ENCODE measurements at places on chromosomes 7 and 10.

- H3K4me3 ChIP-seq = no peak overlapping the region
- no peaks in the 10 kb centered on the region for H3K27me3 ChIP-seq
- no peak overlapping the region for H3K27ac ChIP-seq
- no peaks in the 10 kb centered on the region for H3K36me3 ChIP-seq
- H3K4me1 ChIP-seq = no peaks in the 10 kb centered on the region
Measured at GRCh38 chr7:55884321-55884720, 2.9 kb upstream of the ZNF713 start.

DNA sequence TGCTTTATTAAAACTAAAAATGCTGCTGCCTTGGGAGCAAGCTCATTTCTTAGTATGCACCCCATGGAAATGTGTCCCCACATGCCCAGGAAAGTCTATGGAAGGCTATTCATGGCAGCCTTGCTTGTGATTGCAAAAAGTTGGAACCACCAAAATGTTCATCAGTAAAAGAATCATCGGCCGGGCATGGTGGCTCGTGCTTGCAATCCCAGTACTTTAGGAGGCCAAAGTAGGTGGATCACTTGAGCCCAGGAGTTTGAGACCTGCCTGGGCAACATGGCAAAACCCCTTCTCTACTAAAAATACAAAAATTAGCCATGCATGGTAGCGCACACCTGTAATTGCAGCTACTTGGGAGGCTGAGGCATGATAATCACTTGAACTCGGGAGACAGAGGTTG lies 79.8 kb downstream of the ARHGAP22 start:
- H3K27ac ChIP-seq = no peak overlapping the region
- peaks cover 4% of the 10 kb centered on the region for H3K27me3 ChIP-seq
- H3K4me1 ChIP-seq = no peaks in the 10 kb centered on the region
- H3K36me3 ChIP-seq = no peaks in the 10 kb centered on the region

- DNase-seq = no peak
- H3K27me3 ChIP-seq = no peaks in the 10 kb centered on the region
- H3K4me1 ChIP-seq = no peaks in the 10 kb centered on the region
- no peaks in the 10 kb centered on the region for H3K36me3 ChIP-seq
- no peak overlapping the region for H3K27ac ChIP-seq
- H3K4me3 ChIP-seq = no peak overlapping the region
Measured at GRCh38 chr7:85196696-85197095, 9.8 kb upstream of the SEMA3D start.

- H3K36me3 ChIP-seq = peaks cover 4% of the 10 kb centered on the region
- peak overlapping the region; percentile 49 for H3K27ac ChIP-seq
- peaks cover 16% of the 10 kb centered on the region for H3K4me1 ChIP-seq
- no peak overlapping the region for H3K4me3 ChIP-seq
- no peaks in the 10 kb centered on the region for H3K27me3 ChIP-seq
Measured at GRCh38 chr10:873020-873419, 58.5 kb downstream of the LARP4B start.

DNA sequence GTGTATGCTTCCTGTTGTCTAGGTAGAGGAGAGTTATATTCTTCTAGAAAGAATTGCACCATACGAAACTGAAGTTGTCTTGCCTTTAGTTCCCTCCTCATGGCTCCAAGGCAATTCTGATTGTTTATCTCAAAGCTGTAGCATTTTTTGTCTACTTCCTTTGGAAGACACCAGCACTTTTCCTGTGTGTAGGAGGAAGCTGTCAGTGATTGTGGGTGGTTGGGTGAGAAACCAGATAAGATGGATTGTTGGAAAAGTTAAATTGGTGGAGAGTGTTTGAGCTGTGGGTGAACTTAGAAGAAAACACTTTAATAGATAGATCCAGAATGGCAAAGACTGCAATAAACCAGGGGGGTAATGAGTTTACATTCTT lies 12.1 kb upstream of the CSTF2T start:
- DNase-seq = no peak
- no peaks in the 10 kb centered on the region for H3K27me3 ChIP-seq
- no peak overlapping the region for H3K27ac ChIP-seq
- H3K4me1 ChIP-seq = peaks cover 3% of the 10 kb centered on the region

- no peak overlapping the region for H3K27ac ChIP-seq
- no peak overlapping the region for H3K4me3 ChIP-seq
- H3K36me3 ChIP-seq = no peaks in the 10 kb centered on the region
- no peak for DNase-seq
Measured at GRCh38 chr10:123145542-123146012, 2.4 kb upstream of the HMX2 start.

GRCh38 chr7:8217200-8218068 lies 44.5 kb downstream of the ICA1 start:
- no peak overlapping the region for H3K4me3 ChIP-seq
- H3K36me3 ChIP-seq = no peaks in the 10 kb centered on the region
- H3K27me3 ChIP-seq = no peaks in the 10 kb centered on the region
- peak; percentile 79 for DNase-seq
- H3K27ac ChIP-seq = no peak overlapping the region

DNA sequence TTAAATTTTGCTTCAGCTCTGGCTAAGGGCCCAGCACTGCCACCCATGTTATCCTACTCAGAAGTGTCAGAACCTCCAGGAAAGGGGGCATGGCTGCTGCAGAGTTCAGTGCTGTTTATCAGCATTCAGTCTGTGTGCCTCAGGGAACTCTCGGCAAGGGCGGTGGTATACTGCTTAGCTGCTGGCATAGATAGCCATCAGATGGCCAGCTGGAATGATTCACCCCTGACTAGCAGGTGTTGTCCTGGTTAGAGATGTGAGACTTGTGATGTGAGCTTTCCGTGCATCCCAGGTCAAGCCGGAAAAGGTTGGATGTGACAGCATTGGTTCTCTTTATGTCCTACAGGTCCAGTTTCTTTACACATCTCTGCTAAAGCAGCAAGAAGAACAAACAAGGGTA lies 22.1 kb downstream of the CEP55 start:
- peaks cover 6% of the 10 kb centered on the region for H3K36me3 ChIP-seq
- DNase-seq = no peak
- no peak overlapping the region for H3K27ac ChIP-seq
- no peak overlapping the region for H3K4me3 ChIP-seq

DNA sequence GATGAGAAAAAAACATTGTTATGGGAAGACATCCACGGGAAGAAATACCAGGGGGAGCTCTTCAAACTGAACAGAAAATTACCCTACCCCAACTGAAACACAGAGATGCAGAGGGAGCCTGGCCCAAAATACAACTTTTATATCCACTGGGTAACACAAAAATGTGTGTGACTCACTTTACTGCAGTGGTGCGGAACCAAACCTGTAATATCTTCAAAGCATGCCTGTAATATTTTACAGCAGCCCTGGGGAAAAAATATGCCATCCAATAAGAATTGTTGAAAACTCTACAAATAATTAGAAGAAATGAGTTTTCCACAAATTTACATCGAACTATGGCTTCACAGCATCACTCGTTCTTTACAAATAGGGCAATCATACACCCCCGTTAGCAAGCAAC lies 49.8 kb upstream of the SRRM3 start:
- no peaks in the 10 kb centered on the region for H3K27me3 ChIP-seq
- no peak overlapping the region for H3K4me3 ChIP-seq
- DNase-seq = no peak
- H3K36me3 ChIP-seq = no peaks in the 10 kb centered on the region

DNA sequence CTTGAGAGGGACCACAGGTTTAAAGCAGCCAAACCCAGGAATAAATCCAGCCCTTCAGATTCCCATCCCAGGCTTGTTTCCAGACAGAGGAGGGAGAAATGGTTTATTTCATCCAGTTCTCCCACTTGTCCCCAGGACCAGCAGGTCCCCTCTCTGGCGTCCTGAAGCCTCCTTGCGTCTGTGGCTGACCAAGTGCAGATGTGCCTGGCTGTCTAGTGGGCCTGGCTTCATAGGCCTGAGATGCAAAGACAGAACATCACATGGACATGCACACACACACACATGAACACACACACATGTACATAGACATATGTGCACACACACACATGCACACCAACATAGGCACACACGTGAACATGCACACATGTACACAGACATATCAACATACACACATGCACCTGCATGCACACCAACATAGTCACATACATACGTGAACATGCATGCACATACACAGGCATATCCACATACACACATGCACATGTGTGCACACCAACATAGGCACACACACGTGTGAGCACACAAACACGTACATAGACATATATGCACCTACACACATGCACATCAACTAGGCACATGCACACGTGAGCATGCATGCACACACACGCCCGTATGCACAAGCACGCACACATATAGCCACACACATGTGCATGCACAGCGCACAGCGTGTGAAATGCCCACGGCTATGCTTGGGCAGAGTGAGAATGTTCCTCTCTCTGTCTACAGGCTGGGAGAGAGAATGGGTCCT lies 10.7 kb downstream of the FOXL3 start:
- no peaks in the 10 kb centered on the region for H3K36me3 ChIP-seq
- no peak for DNase-seq
- no peak overlapping the region for H3K27ac ChIP-seq
- peaks cover 3% of the 10 kb centered on the region for H3K27me3 ChIP-seq
- H3K4me3 ChIP-seq = no peak overlapping the region

DNA sequence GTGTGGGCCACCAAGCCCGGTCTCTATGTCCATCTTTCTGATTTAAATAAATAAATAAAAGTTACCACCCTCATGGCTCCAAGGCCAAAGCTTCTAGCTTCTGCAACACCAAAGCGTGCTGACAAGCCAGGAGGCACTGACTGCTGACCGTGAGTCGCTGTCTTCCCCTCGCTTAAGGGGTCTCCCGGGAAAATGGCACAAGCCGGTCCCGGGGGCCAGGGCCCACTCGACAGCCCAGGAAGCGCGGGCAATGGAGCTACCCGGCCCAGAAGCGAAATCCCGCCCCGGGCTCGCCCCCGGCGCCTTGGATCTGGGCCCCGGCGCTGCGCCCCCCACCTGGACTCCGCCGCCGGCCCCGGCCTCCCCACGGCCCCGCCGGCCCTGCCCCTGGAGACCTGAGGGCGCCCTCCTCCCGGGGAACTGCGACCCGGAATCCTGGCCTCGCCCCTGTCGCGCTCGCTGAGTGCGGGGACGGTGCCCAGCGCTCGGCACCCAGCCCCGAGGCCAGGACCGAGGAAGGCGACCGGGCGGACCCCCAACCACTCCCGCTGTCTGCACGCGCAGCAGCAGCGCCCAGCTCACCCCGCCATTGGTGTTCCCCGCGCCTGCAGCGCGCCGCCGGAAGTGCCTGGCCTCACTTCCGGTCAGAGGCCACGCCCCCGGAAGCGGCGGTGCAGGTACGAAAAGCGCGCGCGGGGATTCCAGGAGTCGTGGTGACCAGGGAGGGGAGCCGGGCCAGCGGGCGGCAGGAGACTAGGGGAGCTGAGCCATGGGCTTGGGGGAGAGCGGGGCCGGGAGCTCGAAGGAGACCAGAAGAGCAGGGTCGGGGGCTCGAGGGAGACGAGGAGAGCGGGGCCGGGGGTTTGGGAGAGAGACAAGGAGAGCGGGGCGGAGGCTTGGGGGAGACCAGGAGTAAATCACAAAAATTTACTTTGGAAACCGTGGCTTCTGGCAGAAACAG lies at the start of the genes MRM2 and NUDT1:
Gene MRM2, minus strand, starts transcription at position 626 of the 961 bp plus-strand sequence. Its CDS starts 36 bp downstream, at position 590.
Gene NUDT1, plus strand, starts transcription at position 647 of the 961 bp plus-strand sequence. CDS start 2,349 bp downstream, outside the sequence.
- peak within 1 kb of the TSS; percentile 83 for H3K4me3 ChIP-seq
- H3K4me1 ChIP-seq = peaks cover 4% of the 10 kb centered on the region
- H3K36me3 ChIP-seq = peaks cover 12% of the 10 kb centered on the region
- peak; percentile 95 for DNase-seq
- peak within 1 kb of the TSS; percentile 73 for H3K27ac ChIP-seq

- DNase-seq = no peak
- H3K4me1 ChIP-seq = no peaks in the 10 kb centered on the region
- no peaks in the 10 kb centered on the region for H3K27me3 ChIP-seq
Measured at GRCh38 chr7:15625466-15625865, 61.0 kb downstream of the MEOX2 start.

GRCh38 chr7:129571201-129571600 lies 40.3 kb upstream of the NRF1 start:
- H3K4me1 ChIP-seq = no peaks in the 10 kb centered on the region
- no peak overlapping the region for H3K27ac ChIP-seq
- DNase-seq = no peak
- H3K4me3 ChIP-seq = no peak overlapping the region
- H3K27me3 ChIP-seq = no peaks in the 10 kb centered on the region

DNA sequence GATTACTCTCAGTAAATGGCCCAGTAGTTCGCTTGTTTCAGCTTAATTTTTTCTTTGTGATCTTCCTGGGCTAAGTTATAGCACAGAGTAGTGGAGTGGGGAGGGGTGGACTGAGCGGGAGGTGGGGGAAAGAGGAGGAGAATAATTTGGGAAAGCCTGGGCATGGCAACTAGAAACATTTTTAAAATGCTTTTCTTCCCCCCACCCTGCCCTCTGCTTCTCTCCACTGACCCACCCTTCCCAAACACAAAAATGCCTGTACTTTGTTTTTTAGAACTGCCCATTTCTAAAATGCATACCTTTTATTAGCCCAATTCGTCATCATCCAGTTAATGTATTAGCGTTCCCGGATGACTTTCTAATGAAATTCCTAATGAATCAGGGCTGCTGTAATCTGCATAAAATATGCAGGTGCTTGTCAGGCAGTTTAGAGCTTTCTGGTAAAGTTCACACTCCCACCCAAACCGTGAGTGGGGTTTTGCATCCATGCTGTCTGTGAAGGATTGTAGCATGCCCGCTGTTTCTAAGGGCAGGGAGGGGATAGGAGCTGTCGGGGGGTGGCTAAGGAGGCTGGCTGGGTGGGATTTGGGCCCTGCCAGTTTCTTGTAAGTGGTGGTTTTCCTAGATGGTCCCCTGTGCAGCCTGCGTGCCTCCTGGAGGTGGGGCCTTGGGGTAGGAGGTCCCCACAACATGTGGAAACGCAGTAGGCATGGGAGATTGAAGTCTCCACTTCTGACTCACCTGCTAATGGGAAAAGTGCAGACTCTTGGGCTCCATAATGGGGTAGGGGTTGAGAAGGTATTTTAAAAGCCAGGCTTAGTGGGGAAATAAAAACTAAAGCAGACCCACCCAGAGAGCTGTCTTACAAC lies 190.3 kb downstream of the TCF7L2 start:
- peaks cover 10% of the 10 kb centered on the region for H3K4me1 ChIP-seq
- DNase-seq = no peak
- H3K27ac ChIP-seq = no peak overlapping the region
- H3K4me3 ChIP-seq = no peak overlapping the region

DNA sequence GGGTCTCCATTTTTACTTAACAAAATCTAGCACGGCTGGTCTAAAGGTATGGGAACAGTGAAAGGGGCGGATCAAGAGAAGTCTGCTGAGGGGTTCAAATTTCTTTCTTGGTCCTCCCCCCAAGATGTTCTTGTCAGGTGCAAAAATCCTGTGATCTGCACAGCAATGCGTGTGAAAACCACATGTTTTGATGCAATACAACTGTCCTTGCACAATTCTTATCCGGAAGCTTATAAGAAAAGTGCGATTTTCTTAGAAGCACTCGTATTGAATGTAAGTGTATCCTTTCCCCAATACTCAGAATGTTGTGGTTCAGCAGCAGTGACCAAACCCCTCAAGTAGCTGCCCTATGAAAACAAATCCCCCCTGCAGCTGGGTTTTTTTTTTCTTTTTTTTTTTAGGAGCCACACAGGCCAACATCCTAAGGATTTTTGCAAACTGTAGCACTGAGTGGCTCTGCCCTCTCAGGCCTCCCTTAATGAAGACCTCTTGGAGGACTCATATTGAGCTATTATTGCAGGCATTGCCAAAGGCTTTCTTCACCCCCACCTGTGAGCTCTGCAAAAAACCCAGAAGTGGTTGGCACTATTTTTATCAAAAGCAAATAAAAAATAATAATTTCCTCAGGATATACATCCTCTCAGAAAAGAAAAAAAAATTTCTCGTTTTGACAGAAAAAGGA lies 151.9 kb upstream of the ITGB1 start:
- peaks cover 4% of the 10 kb centered on the region for H3K4me1 ChIP-seq
- H3K4me3 ChIP-seq = no peak overlapping the region
- H3K27ac ChIP-seq = no peak overlapping the region
- no peaks in the 10 kb centered on the region for H3K36me3 ChIP-seq
- no peaks in the 10 kb centered on the region for H3K27me3 ChIP-seq
- DNase-seq = no peak

GRCh38 chr10:95525033-95525418 lies 36.1 kb downstream of the SORBS1 start:
- no peaks in the 10 kb centered on the region for H3K27me3 ChIP-seq
- DNase-seq = no peak
- H3K36me3 ChIP-seq = no peaks in the 10 kb centered on the region
